ENCODE measurements at places on chromosomes 5 and 9. TPM values are rescaled to one million over a fixed set of nuclear protein-coding genes. Genes with fewer than 3 reads are reported as not detected.

DNA sequence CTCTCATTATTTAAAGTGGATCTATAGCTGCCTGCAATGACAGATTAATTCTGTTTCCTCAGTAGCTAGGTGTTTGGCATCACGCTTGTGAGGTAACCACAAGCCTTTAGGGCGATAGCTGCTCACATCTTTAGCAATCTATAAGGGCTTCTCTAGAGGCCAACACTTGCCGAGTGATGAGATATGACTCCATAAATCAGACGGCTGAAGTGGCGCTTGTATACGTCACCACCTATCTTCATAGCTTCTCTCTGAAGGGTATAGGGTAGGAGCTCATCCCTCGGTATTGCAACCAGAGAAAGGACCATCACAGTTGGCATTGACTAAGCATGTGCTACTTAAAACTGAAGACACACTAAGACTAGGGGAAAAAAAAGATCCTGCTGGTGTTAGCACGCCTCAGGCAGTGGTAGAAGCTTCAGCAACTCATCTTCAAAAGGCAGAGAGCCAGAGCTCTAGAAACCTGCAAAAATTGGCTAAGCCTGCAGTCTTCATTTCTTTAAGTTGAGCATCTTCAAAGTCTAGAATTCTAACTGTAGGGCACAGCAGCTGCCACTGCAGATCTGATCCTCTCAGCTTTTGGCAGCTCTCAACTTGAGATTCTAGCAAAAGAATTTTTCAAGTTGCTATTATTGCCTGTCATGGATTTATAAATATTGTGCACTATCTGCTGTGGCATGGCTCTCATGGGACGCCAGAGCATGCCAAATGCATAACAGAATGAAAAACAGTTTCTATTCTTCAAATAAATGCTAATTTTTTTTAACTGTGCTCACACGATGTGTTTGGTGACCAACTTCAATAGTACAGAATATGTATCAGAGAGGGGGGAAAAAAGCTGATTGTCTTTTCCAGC, 37.5 kb downstream of the PSMB7 start:
- DNase-seq, result no peak

DNA sequence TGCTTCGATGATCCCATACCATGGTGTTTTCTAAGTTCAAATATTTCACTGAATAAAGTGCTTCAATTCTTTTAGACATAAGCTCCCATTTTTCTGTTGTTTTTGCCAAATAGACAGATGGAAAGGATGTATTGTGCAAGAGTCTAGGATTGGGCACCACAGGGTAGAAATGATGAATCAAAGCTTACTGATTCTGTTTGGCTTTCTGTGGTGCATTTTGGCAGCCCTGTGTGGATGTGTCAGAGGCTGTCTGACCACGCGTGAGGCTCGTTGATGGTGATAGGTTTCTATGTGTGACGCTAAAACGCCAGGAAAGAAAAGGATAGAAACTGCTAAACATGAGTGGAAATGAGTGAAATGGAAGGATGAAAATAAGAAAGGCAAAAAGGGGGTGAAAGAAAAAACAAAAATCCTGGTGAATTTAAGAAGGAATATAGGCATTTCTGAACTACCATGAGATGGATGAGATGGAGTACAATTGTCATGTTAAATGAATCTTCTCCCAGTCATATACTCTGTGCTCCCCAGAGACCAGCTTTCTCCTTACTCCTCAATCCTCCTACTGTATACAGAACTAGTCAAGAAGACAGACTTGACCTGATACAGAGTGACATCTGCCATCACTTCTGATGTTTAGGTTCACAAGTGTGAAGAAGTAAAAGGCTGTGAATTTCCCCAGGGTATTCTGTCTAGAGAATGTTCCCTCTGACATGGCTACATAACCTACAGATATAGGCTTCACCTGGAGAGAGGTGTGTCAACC, 54.4 kb downstream of the ANKH start:
- peak; percentile 93 for DNase-seq

RPL37 gene
- 2,054 TPM for total RNA-seq

GRCh38 chr5:93705896-93706295, 35.5 kb downstream of the POU5F2 start:
- DNase-seq, result no peak

DNA sequence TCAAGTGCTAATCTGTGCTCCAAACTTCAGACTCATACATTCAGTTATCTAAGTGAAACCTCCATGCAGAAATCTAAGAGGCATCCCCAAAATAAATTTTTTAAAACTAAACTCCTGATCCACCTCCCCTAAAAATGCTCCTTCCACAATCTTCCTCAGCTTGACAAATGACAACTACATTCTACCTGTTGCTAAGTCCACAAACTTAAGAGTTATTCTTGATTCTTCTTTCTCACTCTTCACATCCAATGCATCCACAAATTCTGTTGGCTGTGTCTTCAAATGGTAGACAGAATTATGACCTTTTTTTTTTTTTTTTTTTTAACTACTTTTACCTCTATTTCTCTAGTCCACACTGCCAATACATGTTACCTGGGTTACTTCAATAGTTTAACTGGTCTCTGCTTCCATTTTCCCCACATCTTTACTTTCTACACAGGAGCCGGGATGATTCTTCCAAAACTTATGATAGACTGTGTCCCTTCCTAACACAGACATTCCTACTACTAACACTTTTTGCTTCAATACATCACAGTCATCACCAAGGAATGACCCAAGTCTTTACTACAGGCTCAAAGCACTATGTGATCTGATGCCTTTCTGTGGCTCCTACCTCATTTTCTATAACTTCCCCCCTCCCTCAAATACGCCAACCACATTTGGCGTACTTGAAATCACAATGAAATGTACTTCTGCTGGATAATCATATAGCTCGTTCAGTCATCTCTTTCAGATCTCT, 143.6 kb downstream of the PDE4D start:
- no peak for DNase-seq

GRCh38 chr5:39526914-39527477, 102.2 kb upstream of the DAB2 start:
- peak; percentile 26 for DNase-seq

DNA sequence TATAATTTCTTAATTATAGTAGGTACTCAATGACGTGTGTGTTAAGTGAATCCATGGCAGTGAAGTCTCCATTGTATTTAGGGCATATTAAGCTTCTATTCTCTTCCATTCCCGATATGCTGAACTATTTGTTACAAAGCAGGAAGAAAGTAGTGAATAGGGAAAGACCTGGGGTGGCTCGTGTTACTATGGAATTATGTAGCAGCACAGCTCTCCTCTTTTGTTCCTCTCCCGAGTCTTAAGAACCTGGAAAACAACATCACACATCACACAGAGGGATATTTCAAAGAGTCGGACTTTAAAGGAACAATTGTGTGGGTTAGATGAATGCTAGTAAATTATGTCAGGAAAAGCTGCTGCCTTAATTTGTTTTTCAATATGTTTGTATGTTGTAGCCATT, 131.8 kb downstream of the PCSK5 start:
- no peak for DNase-seq

DNA sequence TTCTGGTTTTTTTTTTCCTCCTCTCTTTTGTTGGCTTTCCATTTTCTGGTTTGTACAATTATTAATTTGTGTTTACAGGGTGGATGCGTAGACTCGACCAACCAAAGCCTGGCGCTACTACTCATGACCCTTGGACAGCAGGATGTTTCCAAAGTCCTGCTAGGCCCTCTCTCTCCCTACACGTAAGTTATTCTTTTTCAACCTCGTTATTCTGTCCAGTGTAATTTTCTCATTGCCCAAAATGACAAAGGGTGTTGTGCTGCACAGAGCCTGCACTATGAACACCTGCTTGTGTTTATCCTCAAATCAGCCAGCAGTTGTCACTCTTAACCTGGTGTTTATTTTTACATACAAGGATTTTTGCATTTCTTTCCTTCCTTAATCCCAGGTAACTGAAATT, 56.6 kb downstream of the RCL1 start:
- no peak for DNase-seq

DNA sequence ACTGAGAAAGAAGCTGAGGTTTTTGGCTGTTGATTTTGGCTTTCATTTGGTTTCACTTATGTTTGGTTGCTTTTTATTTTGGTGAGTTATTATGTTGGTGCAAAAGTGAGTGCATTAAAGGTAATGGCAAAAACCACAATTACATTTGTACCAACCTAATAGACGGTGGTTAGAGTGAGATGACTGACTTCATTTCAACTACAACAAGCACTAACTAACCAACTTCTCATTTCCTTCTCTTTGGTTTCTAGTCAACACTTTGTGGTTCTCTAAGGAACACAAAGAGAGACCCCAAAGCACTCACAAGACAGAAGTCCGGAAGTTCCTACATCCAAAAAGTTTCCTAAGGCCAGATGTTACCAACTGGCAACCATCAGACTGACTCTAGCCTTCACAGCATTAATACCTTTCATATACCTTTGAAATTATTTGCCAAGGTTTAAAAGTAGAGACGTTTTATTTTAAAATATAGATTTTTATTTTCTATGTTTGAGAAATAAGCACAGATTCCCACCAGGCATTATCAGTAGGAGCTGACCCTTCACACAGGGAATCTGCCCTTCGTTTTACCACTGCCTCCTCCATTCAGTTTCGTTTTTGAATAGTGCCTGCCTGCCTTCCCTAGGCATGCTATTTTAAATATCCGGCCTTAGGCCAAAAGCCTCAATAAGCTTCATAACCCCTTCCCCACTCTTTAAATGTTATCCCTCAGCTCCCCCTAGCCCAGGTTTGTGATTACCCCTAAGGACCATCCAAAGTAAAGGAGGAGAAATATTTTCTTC, 301.1 kb upstream of the PTGER4 start:
- no peak for DNase-seq

- DNase-seq, result no peak
Measured at GRCh38 chr9:34928921-34929320, 29.2 kb upstream of the PHF24 start.

DNA sequence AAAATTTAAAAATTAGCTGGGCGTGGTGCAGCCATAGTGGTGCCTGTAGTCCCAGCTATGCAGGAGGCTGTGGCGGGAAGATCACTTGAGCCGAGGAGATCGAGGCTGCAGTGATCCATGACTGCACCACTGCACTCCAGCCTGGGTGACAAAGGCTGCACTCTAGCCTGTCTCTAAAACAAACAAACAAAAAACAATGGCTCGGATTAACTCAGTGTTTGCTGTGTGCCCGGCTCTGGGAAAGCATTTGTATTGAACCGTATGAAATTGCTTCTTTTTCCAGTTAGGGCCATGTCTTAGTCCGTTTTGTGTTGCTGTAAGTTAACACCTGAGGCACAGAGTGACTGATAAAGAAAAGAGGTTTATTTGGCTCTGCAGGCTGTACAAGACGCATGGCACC, 62.6 kb downstream of the CFAP77 start:
- no peak for DNase-seq

- DNase-seq, result no peak
Measured at GRCh38 chr5:139763930-139764791, 31.4 kb upstream of the PSD2 start.

CARTPT gene
- not detected for total RNA-seq

DNA sequence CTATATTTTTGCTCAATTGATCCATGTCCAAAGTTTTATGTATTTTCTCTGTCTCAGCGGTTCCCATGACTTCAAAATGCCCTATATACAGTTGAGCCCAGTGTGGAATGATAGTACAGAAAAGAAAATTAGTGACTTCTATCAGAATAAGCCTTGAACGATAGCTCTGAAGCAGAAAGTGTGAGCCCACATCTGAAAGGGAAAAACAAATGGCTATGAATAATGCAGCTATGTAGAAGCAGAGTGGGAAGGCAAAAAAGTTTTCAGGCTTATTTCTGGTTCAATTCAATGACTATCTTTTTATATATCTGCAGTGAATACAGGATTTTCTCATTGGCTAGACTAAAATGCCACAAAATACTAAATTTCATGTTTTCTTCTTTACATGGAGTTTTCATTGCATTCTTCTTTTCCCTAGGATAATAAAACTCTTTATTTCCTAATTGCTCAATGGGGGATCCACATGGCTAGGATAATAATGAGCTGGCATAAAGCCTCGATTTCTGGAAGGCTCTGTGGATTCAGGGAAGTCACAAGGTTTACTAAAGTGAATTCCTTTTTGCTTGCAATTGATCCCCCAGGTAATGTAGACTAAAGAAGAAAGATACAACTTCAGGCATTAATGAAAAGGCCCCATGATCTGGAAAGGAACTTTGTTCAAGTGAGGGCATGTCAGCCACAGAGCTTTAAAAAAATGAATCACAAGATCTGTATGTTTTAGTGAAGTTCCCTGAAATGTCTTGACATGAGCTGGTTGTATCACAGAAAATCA, 377.0 kb upstream of the RIOK2 start:
- no peak for DNase-seq

IFNA13 gene
- not detected for total RNA-seq

DNA sequence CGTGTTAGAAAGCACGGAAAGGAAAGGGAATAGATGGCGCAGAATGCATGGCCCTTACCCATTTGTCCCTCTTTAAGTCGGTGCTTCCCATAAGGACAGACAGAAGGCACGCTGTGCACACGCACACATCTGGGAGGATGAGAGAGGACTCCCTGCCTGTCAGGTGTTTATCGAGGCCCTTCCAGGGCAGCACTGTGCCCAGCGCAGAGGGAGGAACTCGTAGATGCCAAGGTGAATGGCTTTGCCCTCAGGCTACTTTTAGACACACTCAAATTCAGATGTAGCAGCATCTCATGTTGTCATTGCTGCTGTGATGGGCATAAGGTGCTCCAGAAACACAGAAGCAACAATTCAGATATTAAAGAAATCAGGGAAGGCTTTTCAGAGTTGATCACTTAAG, 70.2 kb upstream of the CTSL start:
- no peak for DNase-seq

- DNase-seq, result no peak
Measured at GRCh38 chr9:127801955-127802575, 617 bp upstream of the FPGS start.

DAPK1 gene
- 0.10 TPM for total RNA-seq

FRRS1L gene
- total RNA-seq, result not detected

FAM169A gene
- 6.6 TPM for total RNA-seq

DNA sequence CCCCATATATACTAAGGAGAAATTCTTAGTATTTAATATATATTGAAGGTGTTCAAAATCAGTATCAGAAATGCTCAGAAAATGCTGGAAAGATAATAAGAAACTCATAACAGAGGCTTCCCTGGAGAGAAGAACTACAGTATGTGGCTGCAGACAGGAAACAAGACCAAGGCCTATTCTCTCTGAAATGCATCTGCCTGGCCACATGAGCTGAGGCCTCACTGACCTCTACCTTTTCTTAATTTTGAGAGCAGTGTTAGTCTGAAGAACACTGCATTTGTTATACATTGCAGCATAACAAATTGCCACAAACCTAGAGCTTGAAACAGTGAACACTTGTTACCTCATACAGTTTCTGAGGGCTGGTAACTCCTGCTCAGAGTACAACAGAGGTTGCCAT, 133.4 kb upstream of the SPEF2 start:
- no peak for DNase-seq

GRCh38 chr5:6419340-6419852, 29.3 kb upstream of the UBE2QL1 start:
- DNase-seq, result no peak

- no peak for DNase-seq
Measured at GRCh38 chr5:124948062-124948753, 201.8 kb upstream of the ZNF608 start.

GRCh38 chr9:109721001-109721400, 59.0 kb upstream of the PALM2AKAP2 start:
- no peak for DNase-seq

- no peak for DNase-seq
Measured at GRCh38 chr5:24509943-24510342, 134.8 kb downstream of the CDH10 start.

OR1J2 gene
- 0.17 TPM for total RNA-seq

- DNase-seq, result no peak
Measured at GRCh38 chr5:140340605-140341121, 5.7 kb downstream of the HBEGF start.

GNA14 gene
- total RNA-seq, result not detected
